HFFc6 (cell line): ENCODE measurements at places on chromosomes 5 and 9.

DNA sequence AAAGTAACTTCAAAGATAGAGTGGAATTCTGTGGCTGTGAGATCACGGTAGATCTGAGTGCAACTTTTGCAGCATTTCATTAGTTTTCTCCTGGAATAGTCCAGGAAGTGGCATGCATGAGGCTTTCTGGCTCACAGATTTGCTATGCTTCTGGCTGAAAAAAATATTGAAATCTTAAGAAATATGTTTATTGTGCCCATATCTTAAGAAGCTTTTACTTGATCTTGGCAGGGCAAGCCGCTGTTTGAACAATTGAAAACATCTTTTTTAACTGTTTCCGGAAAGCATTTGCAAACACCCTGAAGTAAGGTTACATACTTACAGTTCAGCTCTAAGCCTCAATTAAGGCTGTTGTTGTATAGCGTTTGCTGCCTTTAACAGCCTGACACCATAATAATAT lies 135.7 kb upstream of the GDNF start:
- peak; percentile 4 for DNase-seq

DNA sequence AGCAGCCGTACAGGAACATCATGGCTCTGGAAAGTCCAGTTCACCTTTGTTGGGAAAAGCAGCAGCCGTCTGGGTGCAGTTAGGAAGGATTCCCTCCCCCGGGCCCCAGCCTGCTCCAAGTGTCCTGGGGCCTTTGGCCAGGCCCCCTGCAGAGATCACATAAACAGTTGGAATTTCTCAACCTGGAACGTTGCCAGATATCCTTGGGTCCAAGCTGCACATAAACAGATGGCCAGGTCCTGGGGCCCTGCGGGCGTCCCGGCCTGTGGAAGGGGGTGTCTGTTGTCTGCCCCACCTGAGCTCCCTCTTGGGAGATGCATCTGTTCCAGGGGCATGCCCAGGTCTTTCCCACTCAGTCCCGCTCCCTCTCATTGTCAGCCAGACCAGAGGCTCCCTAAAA lies 92.7 kb downstream of the COL5A1 start:
- DNase-seq: peak; percentile 27

- no peak for DNase-seq
Observed at GRCh38 chr9:104263942-104264341, 169.8 kb downstream of the SMC2 start.

- DNase-seq: no peak
Observed at GRCh38 chr5:80712919-80713318, 58.1 kb upstream of the DHFR start.

DNA sequence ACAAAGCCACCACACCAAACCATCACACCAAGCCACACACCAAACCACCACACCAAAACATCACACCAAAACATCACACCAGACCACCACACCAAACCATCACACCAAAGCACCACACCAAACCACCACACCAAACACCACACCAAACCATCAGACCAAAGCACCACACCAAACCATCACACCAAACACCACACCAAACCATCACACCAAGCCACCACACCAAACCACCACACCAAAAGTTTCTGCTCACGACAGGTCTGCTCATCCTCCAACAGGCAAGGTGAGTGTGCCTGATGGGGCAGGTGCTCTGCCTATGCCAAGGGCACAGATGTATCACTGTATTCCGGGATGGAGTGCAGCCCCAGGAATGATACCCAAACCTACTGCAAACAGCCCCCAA lies 87.9 kb upstream of the FSTL4 start:
- no peak for DNase-seq

GRCh38 chr5:169736653-169737052 lies 99.6 kb downstream of the DOCK2 start:
- DNase-seq: no peak

GRCh38 chr9:112112941-112113681 lies 62.0 kb downstream of the SUSD1 start:
- no peak for DNase-seq

DNA sequence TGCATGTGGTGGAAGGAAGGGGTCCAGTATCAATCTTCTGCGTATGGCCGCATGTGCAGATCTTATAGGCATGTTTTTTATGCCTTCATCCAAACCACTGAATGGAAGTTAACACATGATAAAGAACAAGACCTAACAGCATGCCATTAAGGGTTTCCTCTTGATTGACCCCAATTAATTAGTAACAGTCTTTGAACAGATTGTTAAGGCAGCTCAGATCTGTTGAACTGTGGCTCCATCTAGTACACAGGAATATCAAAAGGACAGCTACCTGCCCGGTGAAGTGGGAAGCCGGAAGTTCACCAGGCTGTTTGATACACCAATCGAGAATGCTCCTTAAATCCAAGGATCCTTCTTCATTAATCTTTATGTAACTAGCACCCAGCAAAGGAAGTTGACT lies 159.9 kb upstream of the ADAMTS16 start:
- DNase-seq: no peak

DNA sequence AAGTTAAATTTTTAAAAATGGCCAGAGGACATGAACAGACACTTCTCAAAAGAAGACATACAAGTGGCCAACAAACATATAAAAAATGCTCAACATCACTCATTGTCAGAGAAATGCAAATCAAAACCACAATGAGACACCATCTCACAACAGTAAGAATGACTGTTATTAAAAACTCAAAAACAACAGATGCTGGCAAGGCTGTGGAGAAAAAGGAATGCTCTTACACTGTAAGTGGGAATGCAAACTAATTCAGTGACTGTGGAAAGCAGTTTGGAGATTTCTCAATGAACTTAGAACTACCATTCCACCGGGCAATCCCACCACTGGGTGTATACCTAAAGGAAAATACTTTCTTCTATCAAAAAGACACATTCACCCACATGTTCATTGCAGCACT lies 168.5 kb upstream of the PIK3R1 start:
- DNase-seq: peak; percentile 86

DNA sequence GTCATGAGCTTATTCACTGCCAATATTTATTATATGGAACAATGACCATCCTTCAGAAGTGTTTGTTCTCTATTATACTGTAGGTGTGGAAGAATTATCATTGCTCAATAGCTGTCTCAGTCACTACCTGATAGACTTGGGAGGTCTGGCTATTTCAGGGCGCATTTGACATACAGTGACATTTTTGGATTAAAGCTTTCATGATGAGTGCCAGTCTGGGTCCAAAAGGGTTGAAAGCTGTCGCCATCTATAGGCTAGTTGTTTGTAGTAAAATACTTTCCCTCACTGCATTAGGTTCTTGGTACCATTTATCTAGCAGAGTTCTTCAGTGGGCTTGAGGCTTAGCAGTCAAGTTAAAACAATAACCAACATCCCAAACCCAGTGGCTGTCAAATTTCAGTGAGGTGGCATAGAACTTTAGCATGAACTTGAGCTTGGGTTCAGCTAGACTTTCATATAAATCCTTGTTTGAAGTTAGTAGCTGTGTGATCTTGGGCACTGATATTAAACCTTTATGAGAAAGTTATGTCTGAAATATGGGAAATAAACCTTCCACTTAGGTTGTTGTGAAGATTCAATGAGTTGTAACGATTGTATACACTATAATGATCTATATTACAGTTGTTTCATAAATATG lies 110.5 kb upstream of the CDKN2B start:
- no peak for DNase-seq

- DNase-seq: no peak
Observed at GRCh38 chr5:67494186-67494855, 297.7 kb upstream of the CD180 start.

GRCh38 chr9:36974731-36975130 lies 59.3 kb downstream of the PAX5 start:
- DNase-seq: no peak

DNA sequence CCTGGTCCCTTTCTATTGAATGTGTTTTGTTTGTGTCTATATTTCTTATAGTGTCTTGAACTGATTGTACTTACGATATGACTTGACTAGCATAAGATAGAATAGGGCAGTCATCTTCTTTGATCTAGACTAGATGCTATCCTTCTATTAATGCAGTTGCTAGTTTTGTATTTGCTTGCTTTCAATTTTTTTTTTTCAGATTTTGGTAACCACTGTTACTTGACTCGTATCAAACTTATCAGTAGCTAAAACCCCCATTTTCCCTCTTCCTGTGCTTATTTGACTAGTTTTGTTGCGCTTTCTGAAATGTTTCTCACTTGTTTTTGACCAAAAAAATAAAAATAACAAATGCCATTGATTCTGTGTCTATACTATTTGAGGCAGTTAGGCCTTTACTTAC lies 69.0 kb upstream of the CDKN2B start:
- DNase-seq: no peak
